NCI-H2227 treated with DMSO at 0.1 percent for 48 hours (cell line): ENCODE measurements at places on chromosomes 7 and 10.

- DNase-seq: peak; percentile 65
Observed at GRCh38 chr10:117496616-117497028, 45.9 kb upstream of the EMX2 start.

GRCh38 chr10:71513936-71514335 is 117.2 kb downstream of the CDH23 start:
- no peak for DNase-seq

- DNase-seq: no peak
Observed at GRCh38 chr10:97838091-97838490, 11.6 kb upstream of the GOLGA7B start.

DNA sequence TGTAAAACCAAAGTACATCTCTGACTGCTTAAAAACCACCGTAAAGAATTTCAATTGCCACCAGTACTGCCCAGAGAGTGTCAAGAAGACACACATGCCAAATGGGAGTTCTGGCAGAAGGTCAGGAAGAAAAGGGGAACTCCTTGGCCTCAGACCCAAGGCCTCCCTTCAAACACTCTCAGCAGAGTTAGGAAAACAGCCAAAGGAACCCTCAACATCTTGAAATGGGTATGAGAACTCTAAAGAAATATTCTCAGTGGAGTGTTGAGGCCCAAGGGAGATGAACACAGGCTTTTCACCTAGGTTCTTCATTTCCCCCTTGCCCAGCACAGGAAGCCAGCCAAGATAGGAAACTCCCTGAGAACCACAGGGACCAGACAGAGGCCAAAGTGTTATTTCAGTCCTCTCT is 96.1 kb upstream of the ASAH2 start:
- DNase-seq: no peak

- DNase-seq: no peak
Observed at GRCh38 chr10:58086144-58086762, 181.4 kb downstream of the IPMK start.

DNA sequence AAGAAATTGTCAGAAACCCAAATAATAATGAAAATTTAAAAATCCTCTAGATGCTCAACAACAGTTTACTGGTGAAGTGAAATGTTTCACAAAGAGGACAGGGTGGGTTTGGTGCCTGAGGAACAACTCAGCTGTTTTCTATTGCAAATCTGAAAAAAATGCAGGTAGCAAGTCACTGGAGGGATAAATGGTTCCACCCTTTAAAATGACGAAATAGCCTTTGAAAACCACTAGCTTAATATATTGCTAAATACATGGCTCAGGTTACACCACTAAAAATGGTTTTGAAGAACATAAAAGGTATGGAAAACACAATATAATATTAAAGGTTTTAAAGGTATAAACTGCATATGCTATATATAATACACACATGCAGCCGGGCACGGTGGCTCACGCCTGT is 69.5 kb downstream of the LMBR1 start:
- DNase-seq: no peak

DNA sequence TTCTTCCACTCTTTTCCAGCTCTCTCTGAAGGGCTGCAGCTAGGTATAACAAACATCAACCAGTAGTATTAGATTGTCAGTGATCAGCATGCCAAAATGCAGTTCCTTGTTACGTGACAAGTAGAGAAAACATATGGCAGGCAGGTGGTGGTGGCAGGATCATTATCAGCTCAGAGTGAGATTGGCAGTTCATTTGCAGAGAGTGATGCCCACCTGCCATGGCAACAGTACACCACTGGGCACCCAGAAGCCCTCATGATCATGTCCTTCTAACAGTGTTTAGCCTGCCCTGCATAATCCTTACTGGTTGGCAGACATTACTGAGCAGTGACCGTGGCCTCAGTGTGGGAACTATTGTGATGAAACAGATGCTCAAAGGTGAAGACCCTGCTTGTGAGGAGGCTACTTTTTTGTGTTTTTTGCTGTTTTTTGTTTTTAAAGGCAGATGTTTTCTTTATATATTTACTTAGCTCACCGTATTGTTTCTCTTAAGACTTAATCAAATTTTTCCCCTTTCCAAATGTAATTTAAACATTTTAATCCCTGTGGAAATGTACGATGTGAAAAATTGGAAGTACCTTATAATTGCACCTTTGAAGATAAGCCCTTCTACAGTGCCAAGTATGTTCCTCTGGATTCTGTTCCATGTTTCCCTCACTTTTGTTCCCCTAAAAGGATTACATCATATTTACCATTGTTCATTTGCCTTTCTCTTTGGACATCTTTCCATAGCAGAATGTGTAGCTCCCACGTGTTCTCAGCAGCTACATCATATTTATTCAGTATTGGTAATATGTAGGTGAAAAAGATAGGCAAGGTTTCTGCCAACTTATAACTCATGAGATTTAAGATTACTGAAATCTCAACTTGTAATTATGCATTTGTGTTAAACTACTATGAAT is 179.6 kb downstream of the SND1 start:
- no peak for DNase-seq

DNA sequence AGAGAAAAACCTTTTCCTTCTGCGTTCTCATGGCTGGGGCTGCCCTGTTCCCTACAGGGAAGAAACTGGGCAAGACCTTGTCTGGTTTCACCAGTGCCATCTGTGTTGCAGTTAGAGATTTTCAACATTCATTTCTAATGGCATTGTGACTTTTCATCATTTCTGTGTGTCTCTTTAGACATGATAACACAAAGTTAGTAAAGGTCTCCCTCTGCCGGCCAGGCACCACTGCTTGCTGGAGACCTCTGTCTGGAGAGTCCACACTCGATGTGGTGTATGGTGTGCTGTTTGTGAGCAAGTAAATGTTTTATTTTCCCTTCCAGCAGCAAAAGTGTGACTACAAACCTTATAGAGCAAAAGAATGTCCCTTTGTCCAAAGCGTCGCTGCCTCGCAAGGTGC is 213.5 kb downstream of the PAXIP1 start:
- DNase-seq: no peak

GRCh38 chr7:135919071-135919841 is 57.9 kb downstream of the MTPN start:
- DNase-seq: no peak

- no peak for DNase-seq
Observed at GRCh38 chr10:5064656-5065055, 29.6 kb upstream of the AKR1C3 start.

DNA sequence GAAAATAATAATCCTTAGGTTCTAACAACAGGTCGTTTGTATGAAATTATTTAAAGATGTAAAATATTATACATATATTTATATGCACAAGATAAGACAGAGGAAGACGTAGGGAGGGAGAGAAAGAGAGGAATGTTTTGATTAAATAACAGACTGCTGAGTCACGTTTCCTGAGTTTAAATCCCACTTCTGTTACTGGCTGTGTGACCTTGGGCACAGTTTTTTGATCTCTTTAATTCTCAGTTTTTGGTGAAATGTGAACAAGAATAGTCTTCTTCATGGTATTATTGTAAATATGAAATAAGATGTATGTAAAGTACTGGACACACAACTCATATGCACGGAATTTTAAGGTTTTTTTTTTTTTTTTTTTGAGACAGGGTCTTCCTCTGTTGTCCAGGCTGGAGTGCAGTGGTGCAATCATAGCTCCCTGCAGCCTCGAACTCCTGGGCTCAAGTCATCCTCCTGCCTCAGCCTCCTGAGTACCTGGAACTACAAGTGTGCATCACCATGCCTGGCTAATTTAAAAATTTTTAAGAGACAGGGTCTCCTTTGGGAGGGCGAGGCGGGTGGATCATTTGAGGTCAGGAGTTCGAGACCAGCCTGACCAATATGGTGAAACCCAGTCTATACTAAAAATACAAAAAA is 42.6 kb downstream of the BAMBI start:
- no peak for DNase-seq

GRCh38 chr10:28669227-28670173 is 7.8 kb upstream of the BAMBI start:
- no peak for DNase-seq

GRCh38 chr10:73998929-73999691 is 1.2 kb downstream of the VCL start:
- no peak for DNase-seq

GRCh38 chr10:86727470-86727869 is 28.9 kb upstream of the BMPR1A start:
- DNase-seq: no peak

- no peak for DNase-seq
Observed at GRCh38 chr7:39480901-39481300, 85.3 kb upstream of the YAE1 start.

- no peak for DNase-seq
Observed at GRCh38 chr7:65001291-65001814, 5.1 kb downstream of the ERV3-1 start.

GRCh38 chr10:109974504-109975191 is 33.1 kb upstream of the ADD3 start:
- no peak for DNase-seq

- DNase-seq: no peak
Observed at GRCh38 chr10:52949899-52950298, 177.3 kb upstream of the MBL2 start.

- peak; percentile 5 for DNase-seq
Observed at GRCh38 chr7:31126976-31127375, 74.9 kb downstream of the ADCYAP1R1 start.

DNA sequence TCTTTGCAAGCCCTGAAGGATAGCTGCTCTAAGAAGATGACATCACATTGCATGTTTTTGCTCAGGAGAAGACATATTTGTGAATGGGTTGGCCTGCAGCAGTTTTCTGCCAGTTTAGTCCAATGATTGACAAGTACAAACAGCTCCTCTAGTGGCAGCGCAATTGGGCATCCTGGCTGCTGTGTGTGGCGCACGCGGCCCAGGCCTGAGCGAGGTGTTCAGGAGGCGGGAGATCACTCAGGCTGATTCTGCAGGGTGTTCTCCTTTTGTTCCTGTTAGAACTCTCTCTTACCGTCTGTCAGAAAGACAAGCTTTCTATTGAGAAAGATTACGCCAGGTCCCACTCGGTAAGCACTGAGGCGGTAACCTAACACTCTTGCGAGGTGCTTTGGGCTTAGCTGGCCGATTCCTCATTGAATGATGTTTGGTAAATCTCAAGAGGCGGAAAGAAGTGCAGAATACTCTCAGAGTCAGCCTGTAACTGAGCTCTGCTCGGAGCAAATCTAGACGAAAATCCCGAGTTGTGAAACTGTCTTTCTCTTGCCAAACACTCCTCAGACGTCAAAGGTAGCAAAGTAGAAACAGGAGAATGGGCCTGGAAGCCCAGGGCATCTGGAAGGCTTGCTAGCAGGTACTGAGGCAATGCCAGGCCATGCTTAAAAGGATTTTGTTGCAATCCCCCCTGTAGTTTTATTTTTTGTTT is 219.2 kb upstream of the BMPER start:
- no peak for DNase-seq

DNA sequence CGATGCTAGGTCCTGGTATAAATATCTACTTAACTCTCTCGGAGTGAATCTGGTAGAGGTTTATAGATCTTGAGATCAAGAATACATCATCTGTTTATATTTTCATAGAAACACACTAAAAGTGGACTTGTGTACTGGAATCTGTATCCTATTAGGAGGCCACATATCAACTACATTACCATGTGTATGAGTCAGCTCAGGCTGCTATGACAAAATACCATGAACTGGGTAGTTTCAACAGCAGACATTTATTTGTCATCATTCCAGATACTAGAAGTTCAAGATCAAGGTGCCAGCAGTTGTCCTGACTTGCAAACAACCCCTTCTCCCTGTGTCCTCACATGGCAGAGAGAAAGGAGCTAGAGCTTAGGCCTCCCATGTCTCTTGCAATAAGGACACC is 113.9 kb upstream of the PFKP start:
- no peak for DNase-seq

DNA sequence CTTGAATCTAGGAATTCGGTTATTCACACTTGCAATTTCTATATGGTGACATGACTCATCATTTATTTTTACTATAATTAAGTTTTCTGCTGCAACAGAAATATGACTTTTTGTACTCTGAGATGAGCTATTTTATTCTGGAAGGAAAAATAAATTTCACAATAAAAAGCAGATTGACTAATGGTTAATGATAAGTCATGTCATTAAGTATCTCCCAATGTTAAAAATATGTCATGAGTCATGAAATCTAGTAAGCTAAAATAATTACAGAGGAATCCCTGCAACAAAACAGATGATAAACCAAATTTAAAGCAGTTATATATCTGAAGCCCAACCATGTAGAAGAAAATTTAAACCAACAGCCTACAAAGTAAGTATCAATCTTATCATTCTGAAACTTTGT is 149.2 kb downstream of the CACNA2D1 start:
- DNase-seq: no peak

DNA sequence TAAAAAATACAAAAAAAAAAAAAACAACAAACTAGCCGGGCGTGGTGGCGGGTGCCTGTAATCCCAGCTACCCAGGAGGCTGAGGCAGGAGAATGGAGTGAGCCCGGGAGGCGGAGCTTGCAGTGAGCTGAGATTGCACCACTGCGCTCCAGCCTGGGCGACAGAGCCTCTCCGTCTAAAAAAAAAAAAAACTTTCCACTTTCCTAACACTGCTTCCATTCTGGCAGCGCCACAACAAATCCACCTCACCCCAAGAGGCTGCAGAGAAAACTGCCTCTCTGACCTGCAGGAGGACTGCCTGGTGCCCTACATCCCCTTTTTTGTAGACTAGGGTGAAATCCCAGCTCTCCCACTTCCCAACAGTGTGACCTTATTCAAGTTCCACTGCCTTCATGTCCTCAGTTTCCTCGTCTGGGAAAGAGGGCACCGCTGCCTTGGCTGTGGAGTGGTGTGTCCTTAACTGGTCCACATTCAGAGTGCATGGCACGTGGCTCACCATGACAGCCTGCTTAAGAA is 2.6 kb upstream of the MBL2 start:
- no peak for DNase-seq

GRCh38 chr7:67917437-67917755 is 920.8 kb downstream of the TYW1 start:
- no peak for DNase-seq

- DNase-seq: no peak
Observed at GRCh38 chr10:11758527-11759236, 16.5 kb downstream of the ECHDC3 start.

DNA sequence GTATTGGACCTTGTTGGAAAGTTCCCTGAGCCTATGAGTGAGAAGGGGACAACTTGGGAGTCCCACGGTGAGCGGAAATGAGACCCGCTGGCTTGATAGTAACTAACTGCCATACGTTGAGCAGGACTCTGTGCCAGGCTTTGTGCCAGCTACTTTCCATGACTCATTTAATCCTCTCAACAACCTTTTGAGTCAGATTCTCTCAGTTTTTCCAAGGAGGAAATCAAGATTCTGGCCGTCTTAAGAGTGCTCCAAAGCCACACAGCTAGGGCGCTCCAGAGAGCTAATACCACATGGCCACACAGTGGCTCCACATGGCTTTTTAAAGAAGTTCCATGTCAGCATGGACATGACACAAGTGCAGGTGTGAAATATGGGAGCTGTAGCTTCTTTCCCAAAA is 55.7 kb downstream of the NOD1 start:
- no peak for DNase-seq
